ENCODE measurements at places on chromosomes 3 and 15.

GRCh38 chr3:130748981-130749380 is 2.4 kb upstream of the PIK3R4 start:
- DNase-seq, result no peak

DNA sequence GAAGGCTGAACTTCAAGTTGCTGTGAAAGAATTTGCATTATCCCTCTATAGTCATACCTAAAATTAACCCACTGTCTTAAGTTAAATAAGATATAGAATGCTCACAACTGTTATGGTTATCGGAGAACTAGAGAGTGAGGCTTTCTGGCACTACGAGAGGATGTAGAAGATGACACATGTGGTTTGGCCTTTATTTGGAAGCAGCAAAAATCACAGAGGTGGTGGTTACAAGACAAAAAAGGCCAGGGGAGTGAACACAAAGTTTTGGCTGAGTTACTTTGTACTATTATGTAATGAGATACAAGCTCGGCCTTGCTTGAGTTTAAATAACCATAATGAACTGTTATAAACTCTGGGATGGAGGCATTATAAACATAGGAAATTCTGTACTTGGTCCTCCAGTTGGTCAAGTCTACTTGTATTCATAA is 78.3 kb upstream of the ICE2 start:
- no peak for DNase-seq

- no peak for DNase-seq
Observed at GRCh38 chr3:64130436-64130835, 94.8 kb downstream of the PRICKLE2 start.

GRCh38 chr3:50602595-50603191 is 8.9 kb downstream of the CISH start:
- no peak for DNase-seq

DNA sequence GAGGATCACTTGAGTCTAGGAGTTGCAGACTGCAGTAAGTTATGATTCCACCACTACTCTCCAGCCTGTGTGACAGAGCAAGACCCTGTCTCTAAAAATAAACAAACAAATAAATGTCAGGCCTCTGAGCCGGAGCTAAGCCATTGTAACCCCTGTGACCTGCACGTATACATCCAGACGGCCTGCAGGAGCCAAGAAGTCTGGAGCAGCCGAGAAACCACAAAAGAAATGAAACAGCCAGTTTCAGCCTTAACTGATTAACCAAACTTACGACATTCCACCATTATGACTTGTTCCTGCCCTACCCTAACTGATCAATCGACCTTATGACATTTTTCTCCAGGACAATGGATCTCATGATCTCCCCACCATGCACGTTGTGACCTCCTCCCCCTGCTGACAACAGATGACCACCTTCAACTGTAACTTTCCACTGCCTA is 32.5 kb upstream of the ZKSCAN7 start:
- DNase-seq, result no peak

DNA sequence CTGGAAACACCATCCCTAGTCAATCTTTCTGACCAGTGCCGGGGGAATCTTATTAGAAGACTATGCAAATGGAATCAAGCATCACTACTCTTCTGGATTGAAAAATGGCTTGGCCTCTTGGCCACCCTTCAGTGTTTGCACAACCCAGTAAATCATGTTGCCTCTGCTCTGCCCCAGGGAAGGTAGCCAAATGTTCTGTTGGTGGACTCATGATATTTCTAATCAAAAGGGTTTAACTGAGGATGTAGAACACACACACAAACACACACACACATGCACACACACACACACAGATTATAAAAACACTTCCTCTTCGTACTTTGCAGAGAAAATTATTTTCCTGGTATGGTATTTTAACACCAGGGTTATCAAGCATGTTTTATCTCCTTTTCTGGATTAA is 7.9 kb downstream of the RBP2 start:
- DNase-seq, result no peak

GRCh38 chr3:45688194-45688881 is 858 bp upstream of the SACM1L start:
- DNase-seq, result no peak

DNA sequence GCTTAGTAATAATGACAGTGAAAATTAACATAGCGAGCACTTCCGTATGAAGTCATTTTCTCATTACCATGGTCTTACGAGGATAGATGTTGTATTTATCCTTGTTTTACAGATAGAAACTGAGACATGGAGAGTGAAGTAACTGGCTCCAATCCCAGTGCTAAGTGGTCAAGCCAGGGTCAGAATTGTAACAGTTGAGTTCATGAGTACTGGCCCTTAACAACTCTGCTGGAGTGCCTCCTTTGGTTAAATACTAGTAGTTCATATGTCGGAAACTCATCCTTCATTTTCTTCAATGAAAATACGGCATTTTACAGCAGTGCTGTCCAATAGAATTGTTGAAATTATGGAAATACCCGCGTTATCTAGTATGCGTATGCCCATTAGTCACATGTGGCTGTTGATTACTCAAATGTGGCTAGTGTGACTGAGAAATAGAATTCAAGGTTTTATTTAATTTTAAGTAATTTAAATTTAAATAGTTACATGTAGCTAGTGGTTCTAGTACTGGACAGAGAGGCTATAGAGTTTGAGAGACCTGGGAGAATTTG is 32.5 kb downstream of the FNDC3B start:
- no peak for DNase-seq

DNA sequence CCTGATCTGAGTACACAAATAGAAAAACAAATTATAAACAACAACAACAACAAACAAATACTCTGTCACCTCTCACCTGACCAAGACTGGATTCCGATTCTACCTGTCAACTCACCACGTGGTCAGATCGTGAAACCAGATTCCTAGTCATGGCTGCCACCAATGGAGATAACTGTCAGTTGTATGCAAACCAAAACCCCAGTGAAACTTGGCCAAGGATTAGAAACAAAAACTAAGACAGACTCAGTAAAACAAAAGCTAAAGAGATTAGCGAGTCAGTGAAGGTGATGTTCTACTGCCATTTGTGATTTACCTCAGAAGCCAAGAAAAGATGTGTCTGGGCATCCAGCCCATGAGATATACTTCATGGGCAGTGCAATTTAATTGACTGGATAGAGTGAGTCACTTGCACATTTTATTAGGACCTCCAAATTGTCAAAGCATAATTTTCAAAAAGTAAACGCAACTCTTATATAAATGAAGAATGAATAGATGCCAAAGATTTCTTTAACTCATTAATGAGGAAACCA is 31.1 kb downstream of the PHLDB2 start:
- DNase-seq, result no peak

DNA sequence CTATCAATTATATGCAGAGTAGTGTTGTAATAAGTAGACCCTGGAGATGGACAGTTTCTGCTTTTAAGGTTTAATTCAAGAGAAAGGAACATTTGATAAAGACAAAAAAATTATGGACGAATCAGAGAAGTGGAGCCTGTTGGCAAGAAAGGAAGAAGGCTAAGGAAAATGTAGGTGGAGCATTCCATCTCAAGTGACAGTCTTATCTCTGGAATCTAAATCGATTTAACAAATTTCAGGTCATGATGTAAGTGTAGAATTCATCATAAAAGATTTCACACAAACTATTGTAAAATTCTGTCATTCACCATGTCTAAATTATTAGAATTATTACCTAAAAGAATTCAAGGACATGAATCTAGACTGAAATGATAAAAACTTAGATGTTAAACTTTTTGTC is 36.3 kb downstream of the TSC22D2 start:
- no peak for DNase-seq

DNA sequence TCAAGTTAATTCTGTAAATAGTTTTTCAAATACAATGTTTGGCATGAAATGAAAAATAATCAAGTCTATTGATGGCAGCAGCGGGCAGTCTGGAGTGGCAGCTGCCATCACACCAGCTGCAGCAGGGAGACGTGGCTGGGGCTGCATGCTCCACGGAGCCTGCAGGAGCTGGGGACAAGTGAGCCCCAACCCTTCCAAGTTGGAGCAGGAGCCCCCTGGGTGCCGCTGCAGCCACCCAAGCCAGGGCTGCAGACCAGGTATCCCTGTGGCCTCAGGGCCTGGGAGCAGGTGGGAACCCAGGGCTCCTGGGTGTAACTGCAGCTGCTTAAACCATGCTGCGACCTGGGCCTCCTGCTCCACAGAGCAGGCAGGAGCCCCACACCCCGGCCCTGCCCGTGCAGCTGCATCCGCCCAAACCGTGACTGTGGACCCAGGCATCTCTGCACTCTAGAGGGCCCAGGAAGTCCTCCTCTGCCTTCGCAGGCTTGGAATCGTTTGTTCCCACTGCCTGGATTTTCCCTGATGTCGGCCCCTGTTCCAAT is 257.4 kb downstream of the PLOD2 start:
- DNase-seq, result no peak

DNA sequence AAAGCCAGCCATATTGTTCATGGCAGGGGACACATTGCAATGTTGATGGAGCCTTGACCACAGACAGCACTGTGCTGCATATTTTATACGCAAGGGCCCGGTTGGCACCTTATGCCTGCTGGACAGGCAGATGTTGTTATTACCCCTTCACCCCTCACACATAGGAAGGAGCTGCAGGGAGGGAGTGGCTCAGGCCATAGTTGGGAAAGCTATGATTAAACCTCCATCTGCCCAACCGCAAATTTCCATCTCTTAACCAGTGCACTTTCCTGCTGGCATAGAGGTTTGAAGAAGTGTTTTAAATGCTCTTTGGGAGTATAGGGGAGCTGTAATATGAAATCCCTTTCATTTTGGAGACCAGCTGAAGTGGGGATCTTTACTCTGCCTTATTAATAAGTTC is 224.7 kb downstream of the CACNA2D3 start:
- DNase-seq, result no peak

GRCh38 chr3:38468765-38469164 is 15.1 kb downstream of the ACVR2B start:
- DNase-seq, result no peak

DNA sequence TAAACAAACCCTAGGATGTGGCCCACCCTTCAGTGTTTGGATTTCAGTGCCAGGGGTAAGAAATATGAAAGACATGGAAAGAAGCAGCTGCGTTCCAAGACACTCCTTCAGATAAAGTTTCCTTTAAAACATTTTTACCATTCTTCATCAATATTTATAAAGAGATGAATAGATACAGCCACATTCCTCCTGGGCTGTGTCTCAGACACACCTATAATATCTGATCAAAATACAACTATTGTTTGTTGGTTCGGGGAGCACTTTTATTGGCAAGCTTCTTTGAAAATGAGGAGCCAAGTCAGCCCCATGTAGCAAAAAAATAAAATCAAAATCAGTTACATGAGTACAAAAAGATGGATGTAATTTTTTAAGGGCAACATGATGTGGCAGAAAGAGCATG is 53.2 kb downstream of the RPL22L1 start:
- no peak for DNase-seq

DNA sequence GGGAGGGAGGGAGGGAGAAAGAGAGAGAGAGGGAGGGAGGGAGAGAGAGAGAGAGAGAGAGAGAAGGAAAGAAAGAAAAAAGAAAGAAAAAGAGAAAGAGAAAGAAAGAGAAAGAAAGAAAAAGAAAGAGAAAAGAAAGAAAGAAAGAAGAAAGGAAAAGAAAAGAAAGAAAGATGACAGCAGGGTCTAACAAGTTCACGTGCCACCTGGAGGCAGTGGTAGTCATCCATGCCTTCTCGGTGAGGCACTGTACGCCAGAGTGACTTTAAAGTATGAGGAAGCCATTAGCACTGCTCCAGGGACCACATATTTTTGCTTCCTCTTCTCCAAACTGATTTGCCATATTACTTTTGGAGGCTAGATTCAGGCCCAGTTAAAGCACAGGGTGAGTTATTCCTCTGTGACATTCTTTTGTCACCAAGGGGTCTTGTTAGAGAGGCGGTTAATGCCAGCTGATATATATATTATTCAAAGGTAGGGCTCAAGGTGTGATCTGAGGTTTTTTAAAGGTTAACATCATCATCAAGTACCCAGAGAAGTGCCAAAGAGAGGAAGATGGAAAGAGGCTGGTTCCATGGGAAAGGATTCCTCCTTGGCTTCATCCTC is at the start of gene HTR3D:
Gene HTR3D, plus strand, starts transcription at position 556 of the 606 bp plus-strand sequence. Its CDS starts 0 bp downstream, at position 556.
- DNase-seq, result no peak

GRCh38 chr3:52534281-52535183 is 875 bp upstream of the NT5DC2 start:
- no peak for DNase-seq

GRCh38 chr3:39065197-39065596 is 13.4 kb downstream of the WDR48 start:
- DNase-seq, result no peak

GRCh38 chr3:120708408-120708807 is 26.4 kb upstream of the HGD start:
- DNase-seq, result no peak

DNA sequence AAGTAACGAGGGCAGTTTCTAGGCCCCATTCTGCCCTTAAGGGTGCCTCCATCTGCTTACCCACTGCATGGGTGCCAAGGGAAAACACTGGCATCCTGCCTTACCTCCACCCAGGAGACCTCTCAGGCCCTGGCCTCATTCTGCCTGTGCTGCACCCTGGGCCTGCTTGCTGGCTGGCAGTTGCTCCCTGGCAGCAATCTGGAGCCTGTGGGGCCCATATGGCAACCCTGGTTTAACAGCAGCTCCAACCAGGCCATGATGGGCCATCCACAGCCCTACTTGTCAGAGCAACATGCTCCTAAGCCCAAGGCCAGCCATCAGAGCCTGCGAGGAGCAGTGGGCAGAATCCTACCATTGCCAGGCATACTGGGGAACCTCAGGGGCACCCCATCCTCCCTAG is 3.7 kb downstream of the C3orf18 start:
- DNase-seq, result no peak

DNA sequence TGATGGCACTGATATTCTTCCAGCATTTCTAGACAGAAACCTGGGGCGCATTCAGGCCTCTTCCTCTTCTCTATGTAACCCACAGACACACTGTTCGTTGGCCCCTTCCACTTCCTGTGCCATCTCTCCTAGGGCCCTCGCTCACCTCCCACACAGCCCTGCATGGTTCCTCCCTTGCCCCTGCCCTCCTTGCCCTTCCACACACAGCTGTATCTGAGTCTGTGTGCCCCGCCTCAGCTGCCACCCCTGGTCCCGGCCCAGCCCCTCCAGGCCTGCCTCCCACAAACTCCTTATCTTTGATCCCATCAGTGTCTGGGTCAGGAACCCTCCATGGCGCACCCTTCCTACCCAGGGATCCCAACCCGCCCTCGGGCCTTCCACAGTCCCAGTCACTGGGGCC is 37.9 kb downstream of the RAB6B start:
- no peak for DNase-seq

- no peak for DNase-seq
Observed at GRCh38 chr3:52874160-52874701, 23.1 kb downstream of the STIMATE start.

GRCh38 chr15:67225336-67225735 is 29.1 kb downstream of the AAGAB start:
- no peak for DNase-seq

Measured in stimulated activated CD4-positive, alpha-beta T cell treated with anti-CD3 and anti-CD28 coated beads, Interleukin-15, amount 100 ng/mL, for 1 hour (primary cell).